Stimulated activated CD8-positive, alpha-beta memory T cell treated with anti-CD3 and anti-CD28 coated beads, Interleukin-2, amount 100 ng/mL, for 1 hour (primary cell): ENCODE measurements at places on chromosomes 5 and 9.

GRCh38 chr5:116032094-116032517 is at the start of gene ARL14EPL:
Gene ARL14EPL (plus strand): TSS chr5:116032472. CDS start chr5:116051466, 18,994 bp downstream.
- no peak for DNase-seq

GRCh38 chr5:180330810-180331646 is 22.1 kb downstream of the GFPT2 start:
- DNase-seq: no peak

- DNase-seq: no peak
Measured at GRCh38 chr5:81428861-81429260, 34.9 kb upstream of the ACOT12 start.

GRCh38 chr9:82424599-82425120 is 436.1 kb downstream of the SPATA31D1 start:
- DNase-seq: no peak

GRCh38 chr9:116717150-116717549 is 30.0 kb downstream of the TRIM32 start:
- DNase-seq: no peak

DNA sequence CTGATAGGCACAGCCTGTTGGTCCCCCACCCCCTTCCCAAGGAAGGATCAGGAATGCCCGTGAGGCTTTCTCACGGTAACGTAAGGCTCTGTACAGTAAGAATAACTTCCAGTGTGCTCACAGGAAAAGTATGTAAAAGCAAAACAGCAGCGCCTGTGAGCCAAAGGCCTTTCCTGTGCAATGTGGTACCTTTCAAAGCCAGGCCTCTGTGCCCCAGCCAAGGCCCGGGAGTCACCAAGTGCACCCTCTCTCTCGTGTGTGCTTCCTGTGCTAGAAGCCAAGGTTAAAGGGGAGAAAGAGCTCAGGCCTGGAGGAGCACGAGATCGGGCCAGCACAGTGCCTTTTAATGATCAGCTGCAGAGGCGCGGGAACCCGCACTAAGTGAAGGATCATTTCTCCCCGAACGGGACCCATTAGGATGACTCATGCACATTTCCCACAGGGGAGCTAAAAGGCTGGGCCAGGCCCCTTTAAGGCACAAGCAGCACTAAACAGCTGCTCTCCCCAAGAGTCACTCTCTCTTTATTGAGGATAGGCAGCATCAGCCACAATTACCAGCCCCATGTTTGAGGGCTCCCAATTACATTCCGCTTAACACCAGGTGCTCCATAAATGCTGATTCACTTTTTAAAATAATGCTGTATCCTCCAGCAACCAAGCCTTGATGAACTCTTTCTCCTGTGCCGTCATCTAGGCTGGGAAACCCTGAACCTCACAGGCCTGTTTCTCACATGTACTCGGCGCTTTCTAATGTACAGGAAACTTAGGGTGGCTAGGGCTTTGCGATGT is 42.8 kb downstream of the SHB start:
- no peak for DNase-seq

GRCh38 chr9:125904155-125904851 is 157.1 kb downstream of the PBX3 start:
- no peak for DNase-seq

DNA sequence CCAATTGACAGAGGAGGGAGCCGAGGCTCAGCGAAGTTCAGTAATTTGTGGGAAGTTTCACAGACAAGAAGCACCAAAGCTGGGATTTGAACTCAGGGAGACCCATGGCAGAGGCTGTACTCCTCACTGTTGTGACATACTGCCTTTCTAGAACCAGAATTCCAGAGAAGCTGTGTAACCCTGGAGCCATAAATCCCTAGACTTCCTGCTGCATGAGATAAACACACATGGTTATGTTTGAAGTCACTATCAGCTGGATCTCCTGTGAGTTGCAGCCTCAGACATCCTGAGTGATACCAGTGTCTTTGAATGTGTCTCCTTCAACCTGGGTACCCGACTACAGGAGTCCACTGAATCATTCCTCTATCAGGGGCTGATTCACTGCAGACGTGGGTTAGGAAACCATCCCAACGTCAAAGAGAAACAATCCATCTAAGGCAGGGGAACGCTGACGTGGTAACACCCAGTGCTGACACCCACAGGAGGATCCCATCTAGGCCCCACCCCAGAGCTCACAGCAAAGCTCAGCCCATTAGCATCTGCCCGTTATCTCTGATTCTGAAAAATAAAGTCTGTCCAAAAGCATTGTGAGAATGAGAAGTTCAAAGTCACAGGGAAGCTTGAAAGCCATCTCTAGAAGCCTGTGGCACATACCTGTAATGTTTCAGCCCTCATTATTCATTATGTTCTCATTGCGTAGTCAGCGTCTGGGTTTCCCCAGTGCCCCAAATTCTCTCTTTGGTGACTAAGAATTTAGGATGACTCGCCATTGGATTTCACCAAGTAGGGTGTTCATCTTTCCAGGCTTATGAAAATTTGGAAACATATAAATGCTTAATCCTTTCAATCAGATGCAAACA is 36.3 kb upstream of the BASP1 start:
- no peak for DNase-seq

GRCh38 chr9:120619751-120620655 is 40.0 kb upstream of the CDK5RAP2 start:
- peak; percentile 25 for DNase-seq

DNA sequence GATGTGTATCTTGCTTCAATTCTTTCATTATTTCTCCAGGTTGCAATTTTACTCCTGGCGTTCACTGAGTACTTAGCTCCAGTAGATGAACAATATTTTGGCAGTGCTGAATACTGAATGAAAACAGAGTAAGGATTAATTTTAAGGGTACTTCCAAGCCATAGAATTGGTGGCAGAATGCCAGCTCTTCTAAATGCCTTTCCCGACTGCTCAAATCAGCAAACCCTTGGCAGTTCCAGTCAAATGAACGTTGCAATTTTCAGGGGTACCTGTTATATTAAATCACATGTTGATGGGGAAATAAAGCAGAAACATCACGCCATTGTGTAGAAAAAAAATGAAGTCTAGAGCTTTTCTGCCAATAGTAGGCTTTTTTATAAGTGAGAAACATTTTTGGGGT is 282.4 kb upstream of the RPS23 start:
- no peak for DNase-seq

DNA sequence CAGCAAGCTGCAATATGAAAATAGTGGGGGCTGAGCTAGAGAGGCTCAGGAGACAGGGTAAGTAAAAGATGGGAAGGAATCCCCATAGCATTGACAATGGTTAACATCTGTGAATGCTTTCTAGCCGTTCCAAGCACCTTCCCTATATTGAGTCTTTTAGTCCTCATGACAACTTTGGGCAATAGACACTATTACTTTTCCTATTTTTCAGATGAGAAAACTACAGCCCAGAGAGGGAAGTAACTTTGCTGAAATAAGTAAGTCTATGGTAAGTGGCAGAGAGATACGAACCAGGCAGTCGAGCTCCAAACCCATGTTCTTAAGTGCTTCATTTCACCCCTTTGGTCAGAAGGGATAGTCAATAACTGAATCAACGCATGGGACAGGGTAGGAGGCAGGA is 94.5 kb downstream of the COL23A1 start:
- DNase-seq: no peak

GRCh38 chr5:14036514-14036913 is 92.0 kb upstream of the DNAH5 start:
- no peak for DNase-seq

- no peak for DNase-seq
Measured at GRCh38 chr9:115212125-115212605, 94.2 kb upstream of the TNC start.

- no peak for DNase-seq
Measured at GRCh38 chr5:80754900-80755299, 100.1 kb upstream of the DHFR start.

DNA sequence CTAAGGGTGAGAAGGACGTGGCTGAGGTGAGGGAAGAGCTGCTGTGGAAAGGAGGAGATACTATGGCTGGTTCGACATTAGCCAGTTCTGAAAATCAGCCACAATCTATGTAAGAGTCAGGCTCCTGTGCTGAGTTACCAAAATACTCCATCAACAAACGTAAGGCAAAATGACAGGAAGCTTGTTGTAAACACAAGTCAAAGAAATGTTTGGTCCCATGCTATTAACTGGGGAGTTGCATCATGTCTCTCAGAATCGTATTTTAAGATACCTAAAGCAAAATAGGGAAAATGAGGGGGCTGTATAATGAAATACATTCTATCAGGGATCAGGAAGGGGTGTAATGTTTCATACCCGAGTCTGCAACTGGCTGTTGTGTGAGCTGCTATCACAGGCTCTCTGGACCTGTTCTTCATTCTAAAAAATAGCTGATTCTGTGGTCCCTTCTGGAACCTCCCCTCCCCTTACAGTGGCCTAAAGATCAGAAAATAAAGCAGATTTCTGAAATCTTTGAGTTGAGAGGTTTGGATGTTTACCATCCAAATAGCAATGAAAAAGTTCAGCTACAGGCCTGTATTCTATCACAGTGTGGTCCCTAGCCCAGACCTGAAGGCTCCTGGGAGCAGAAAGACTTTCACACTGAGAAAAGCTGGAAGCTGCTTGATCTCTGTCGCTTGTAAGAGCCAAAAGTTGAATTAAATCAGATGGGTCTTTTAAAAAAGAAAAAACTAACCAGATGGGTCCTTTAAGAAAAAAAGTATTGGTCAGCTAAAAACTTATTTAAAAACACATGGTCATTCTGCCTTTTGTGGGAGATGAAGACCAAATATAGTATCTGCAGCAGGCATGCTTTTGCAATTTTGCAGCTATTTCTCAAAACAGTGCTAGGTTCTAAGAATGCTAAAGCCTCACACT is 97.8 kb upstream of the SMC5 start:
- DNase-seq: no peak

- no peak for DNase-seq
Measured at GRCh38 chr5:107058235-107058634, 612.5 kb downstream of the EFNA5 start.

GRCh38 chr5:93100428-93100827 is 480.6 kb downstream of the NR2F1-AS1 start:
- no peak for DNase-seq

- no peak for DNase-seq
Measured at GRCh38 chr5:54601411-54602230, 84.1 kb downstream of the SNX18 start.

- DNase-seq: no peak
Measured at GRCh38 chr9:86353655-86354010, 577 bp downstream of the TUT7 start.

GRCh38 chr5:96901384-96901783 is 25.1 kb downstream of the ERAP2 start:
- DNase-seq: no peak

DNA sequence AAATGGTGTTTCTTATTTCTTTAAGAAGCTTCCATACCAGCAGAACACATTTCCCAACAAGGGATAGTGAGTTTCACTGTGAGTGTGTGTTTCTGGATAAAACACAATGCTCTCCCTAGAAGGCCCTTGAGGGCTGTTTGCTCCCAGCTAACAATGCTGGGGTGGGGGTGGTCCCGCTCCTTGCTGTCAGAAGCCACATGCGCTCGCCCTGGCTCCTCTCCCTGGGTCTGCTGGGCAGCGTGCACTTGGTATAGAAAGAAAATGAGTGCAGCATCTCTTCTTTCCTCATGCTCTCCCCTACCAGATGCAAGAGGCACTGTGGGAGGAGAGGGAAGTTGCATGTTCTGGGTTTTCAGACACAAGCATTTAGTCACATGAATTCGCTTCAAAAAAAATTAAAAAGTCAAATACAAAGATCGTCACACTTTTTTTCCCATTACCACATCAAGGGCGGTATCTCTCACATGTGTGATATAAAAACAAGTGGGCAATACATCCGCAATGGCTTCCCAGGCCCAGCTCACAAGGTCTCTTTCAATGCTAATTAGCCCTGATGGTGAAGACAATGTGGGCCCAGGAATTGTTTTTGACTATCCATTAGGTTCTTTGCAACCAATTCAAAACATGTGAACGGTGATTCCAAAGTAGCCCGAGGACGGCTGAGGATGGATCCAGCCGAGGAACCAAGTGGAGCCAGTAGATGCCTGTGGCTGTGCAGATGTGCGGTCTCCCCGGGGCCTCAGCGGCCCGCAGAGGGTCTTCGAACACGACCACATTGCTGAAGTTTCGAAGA is 603.6 kb downstream of the IRX1 start:
- DNase-seq: no peak

DNA sequence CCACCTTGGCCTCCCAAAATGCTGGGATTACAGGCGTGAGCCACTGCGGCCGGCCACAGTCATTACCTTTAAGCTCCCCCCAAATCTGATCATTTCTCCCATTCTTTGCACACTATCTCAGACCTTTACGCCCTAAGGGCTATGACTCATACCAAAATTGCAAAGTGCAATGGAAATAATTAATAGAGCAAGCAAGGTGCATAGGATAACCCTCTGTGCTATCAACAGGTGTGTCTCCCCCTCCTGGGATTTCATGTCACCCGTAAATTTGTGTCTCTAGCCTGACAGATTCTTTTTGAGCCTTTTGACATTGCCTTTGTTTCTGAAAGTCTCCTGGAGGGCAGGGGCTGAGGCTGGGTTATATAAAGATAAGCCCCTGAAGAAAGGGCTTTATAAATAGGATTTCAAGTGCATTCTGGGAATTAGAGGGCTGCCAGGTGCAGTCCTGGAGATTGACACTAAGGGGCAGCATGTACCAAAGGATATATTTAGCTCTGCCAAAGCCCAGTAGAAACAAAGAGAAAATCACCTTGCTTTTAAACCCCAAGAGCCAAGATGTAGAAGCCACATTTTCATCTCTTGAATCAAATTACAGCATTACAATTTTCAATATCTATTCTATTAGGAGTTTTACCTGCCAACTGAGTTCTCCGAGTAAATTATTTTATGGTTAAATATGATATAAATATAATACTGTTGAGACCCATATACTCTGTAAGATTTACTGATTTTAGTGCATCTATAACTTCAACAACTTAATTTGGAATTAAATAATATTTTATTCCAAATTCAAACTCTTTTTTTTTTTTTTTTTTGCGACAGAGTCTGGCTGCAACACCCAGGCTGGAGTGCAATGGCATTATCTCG is 18.2 kb downstream of the S100Z start:
- peak; percentile 10 for DNase-seq

DNA sequence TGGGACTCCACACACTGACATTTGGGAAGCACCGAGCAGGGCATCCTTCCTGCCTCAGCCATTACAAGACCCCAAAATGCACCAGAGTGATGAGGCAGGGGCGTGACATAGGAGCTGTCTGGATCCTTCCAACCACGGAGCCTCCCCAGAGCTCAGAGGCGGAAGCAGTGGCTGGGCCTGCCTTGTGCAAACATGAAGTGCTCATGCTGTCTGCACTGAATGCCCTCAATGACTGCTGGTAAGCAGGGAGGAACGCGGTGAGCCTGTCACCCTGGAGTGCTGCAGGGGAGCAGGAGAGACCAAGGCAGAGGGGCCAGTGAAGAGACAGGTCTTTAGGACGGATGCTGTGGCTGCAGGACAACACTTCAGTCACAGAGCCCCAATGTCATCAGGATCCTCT is 60.2 kb upstream of the HRH2 start:
- no peak for DNase-seq

- no peak for DNase-seq
Measured at GRCh38 chr9:5939530-5939929, 48.8 kb downstream of the MLANA start.

- no peak for DNase-seq
Measured at GRCh38 chr5:172648755-172649154, 7.7 kb downstream of the NEURL1B start.

- DNase-seq: no peak
Measured at GRCh38 chr5:82163452-82164175, 114.5 kb downstream of the RPS23 start.

- no peak for DNase-seq
Measured at GRCh38 chr5:103057208-103058130, 62.5 kb downstream of the GIN1 start.

GRCh38 chr5:1865948-1866347 is 16.8 kb downstream of the IRX4 start:
- DNase-seq: no peak

GRCh38 chr5:8234179-8234770 is 365.3 kb downstream of the MTRR start:
- DNase-seq: no peak
